ENCODE measurements at places on chromosomes 16 and 17.

GRCh38 chr17:63911657-63912100 is 621 bp upstream of the CSHL1 start:
- peak; percentile 41 for DNase-seq

DNA sequence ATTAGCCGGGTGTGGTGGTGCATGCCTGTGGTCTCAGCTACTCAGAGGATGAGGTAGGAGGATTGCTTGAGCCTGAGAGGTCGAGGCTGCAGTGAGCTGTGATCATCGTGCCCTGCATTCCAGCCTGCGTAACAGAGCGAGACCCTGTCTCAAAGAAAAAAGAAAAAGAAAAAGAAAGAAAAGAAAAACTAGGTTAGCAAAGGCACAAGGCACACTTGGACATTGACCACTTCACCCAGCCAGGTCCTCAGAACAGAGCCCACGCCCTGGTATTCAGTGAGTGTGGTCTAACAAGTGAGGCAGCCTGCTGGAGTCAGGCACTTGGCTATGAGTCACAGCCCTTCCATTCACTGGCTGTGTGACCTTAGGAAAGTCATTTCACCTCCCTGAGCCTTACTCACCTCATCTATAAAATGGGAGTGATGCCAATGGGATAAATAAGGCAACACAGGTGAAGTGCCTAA is 10.4 kb downstream of the MILR1 start:
- no peak for DNase-seq

DNA sequence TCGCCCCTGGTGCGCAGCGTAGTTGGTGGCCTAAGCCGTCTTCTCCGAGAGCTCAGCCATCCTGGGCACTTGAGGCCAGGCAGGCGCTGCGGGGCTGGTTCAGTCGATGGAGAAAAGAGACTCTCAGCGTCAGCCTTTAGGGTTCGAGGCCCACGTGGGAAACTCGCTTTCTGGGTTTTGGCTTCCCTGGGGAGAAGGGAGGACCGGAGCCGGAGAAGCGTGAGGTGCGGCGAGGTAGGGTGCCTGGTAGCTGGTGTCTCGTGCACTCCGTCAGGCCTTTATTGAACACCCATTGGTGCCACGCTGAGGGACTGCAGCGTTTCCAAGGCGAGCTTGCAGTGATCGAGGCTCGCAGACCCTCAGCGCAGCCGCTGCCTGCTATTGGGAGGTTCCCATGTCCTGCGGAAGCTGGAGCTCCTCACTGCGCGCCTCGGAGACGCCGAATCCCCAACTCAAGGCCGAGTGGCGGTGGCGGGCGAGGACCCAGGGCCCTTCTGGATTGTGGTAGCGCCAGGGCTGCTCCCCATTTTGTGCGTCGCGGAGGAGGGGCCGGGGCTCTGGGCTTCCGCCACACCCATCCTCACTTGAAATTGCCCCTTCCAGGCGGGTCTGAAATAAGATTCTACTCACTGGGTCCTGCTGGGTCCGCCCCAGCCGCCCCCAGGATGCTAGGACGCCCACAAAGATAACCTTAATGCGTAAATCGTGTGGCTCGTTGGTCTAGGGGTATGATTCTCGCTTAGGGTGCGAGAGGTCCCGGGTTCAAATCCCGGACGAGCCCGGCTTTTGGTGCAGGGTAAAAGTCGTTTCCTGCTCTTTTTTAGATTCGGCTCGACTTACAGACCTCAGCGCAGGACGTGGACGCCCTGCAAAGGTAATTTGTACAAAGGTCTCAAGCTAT is 1.2 kb downstream of the OR1F1 start:
- peak; percentile 32 for DNase-seq

- no peak for DNase-seq
These were observed 111.1 kb downstream of the PITPNC1 start for GRCh38 chr17:67488161-67488560.

DNA sequence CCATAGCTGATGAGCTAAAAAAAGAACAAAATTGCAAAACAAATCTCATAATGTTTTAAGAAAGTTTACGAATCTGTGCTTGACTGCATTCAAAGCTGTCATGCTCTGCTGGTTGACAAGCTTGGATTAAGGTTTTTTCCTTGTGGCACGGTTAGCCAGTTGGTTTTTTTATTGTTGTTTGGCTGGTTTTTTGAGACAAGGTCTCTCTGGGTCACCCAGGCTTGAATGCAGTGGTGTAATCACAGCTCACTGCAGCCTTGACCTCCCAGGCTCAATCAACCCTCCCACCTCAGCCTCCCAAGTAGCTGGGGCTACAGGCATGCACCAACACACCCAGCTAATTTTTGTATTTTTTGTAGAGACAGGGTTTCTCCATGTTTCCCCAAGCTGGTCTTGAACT is 45.7 kb downstream of the PHKB start:
- no peak for DNase-seq

DNA sequence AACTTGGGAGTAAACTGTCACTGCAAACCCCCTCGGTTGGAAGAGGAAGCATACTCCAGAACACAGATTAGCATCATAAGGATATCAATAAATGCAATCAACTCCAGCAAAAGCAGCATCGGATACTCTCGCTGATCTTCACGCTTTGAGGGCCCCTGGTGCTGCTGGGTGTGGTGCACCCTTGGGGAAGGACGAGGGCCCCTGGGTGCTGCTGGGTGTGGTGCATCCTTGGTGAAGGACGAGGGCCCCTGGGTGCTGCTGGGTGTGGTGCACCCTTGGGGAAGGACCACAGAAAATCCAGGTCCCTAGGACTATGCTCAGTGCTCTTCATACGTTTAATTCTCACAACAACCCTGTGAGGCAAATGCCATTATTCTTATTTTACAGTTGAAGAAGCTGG is 54.2 kb downstream of the VPS53 start:
- no peak for DNase-seq

GRCh38 chr17:3565143-3565542 is 7.5 kb upstream of the TRPV3 start:
- DNase-seq = no peak

- no peak for DNase-seq
These were observed 79.0 kb downstream of the CA10 start for GRCh38 chr17:52079496-52079895.

GRCh38 chr17:32859857-32860525 is 16.9 kb downstream of the MYO1D start:
- no peak for DNase-seq

DNA sequence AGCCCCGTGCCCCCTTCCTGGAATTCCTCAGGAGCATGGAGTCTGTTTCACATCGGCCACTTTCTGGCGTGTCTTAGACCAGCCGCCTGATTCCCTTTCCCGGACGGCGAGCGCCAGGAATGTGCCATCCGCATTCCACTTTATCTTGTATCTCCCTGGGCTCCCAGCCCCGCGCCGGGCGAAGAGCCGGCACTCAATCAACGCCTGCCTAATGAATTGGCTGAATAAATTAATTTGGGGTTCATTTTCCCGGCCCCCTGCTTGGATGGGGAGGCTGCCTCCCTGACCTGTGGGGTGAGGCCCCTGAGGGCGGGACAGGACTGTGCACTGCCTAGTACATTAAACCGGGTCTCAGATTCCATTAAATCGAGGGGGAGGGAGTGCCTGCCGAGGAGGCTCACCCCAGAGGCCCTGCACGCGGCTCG is 282.3 kb upstream of the TNRC6C start:
- DNase-seq = no peak

GRCh38 chr16:11016993-11017392 is 72.6 kb downstream of the CLEC16A start:
- no peak for DNase-seq

DNA sequence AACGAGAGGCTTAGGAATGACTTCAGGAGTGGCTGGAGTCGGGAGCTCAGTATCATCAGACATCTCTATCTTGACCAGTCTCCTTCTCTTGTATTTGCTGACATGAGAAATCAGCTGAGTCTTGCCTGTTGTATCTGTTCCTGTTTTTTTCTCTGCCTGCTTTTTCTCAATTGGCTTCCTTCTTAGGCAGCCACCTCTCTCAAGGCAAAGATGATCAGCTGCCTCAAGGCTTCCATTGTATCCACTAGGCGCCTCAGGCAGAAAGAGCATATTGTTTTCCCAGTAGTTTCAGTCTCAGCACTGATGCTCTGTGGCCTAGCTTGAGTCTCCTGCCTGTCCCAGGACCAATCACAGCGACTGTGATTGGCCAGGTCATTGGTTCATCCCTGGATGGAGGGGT is 306.2 kb downstream of the CPPED1 start:
- no peak for DNase-seq

DNA sequence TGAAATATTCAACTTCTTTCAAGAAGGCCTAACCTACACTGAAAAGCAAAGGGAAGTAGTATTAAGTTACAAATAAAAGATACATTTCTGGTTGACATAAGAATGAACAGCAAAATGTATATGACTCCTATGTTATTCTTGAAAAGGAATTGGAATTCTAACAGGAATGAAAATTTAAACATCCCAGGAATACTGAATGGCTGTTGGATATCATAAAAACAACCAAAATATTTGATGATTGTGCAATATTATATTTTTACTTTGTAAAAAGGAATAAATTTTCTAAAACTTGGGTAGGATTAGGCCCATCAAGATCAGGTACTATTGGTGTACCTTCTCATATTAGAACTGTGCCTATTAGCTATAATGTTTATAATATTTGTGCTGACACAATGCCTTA is 50.0 kb downstream of the CYB5B start:
- no peak for DNase-seq

DNA sequence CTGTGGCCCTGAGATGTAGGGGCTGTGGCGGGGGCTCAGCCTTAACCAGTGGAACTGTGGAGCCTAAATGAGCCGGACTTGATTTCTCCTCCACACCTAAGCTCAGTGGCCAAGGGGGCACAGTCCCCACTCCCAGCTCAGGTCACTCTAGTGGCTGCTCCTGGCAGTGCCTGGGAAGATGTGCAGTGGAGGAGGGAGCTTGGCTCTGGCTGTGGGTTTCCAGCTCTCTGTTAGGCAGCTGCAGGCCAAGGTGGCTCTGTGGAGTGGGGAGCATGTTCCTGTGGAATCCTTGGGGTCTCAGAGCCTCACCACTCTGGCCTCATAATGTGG is 76.3 kb downstream of the AMFR start:
- no peak for DNase-seq

DNA sequence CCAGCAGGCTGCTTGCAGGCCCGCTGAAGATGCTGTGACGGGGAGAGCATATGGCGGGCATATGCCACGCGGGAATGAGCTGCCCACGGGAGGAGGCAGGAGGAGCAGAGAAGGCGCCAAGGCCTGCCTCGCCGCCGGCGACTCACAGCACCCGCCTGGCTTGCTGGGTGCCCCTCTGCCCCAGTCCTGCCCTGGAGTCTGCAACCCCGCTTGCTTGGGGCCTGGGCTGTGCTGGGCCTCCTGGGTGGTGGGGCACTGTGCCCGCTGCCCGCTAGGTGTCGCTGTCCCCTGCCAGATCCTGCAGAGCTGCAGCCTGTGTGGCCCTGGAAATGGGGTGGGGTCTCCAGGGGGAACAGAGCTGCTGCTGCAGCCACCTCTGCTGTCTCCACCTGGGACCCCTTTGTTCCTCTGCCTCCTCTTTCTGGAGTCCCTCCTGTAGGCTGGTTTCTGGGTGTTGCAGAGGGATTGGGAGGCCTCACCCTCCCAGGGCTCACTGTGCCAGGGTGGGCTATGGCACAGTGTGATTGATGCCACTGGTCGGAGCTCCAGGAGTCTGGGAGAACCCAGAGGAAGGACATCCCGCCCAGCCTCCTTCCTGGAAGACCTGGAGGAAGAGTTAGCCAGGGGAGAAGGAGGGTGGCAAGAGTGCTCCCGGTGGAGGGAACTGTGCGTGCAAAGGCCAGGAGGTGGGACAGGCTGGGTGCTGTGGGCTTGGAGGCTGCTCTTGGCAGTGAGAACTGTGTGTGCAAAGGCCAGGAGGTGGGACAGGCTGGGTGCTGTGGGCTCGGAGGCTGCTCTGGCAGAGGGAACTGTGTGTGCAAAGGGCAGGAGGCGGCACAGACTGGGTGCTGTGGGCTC is 141.0 kb upstream of the CIBAR2 start:
- DNase-seq = peak; percentile 41

DNA sequence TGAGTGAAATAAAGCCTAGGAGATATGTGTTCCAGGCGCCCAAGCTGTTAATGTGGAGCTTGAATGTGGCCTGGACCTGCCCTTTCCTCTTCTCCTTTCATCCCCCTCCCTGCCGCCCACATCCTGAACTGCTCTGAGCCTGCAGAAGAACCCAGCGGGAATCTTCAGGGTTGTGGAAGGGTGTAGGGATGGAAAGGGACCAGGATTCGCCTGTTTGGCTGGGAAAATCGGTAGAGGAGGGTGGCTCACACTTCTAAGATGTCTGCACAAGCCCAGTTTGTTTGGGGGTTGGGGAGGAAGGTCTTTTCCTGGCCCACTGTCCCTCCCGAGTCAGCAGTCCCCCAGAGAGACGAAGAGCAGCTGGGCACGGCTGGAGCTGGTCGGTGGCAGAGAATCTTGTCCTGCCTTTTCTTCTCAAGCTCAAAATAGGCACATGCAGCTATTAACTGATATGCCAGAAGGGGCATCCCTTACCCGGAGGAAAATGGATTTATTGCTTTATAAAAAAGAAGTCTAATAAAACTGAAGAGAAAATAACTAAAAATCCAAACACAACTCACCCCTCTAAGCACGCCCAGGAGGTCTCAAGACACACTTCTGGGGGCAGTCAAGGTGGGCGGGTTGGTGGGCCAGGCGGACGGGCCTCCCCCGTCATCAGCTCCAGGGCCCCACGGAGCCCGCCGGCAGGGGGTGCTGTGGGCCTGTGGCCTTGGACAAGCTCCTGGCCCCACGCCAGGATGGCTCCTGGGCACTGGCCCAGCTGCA is 11.5 kb upstream of the PITPNA start:
- peak; percentile 51 for DNase-seq

GRCh38 chr17:214881-215331 is 33.5 kb upstream of the DOC2B start:
- no peak for DNase-seq

DNA sequence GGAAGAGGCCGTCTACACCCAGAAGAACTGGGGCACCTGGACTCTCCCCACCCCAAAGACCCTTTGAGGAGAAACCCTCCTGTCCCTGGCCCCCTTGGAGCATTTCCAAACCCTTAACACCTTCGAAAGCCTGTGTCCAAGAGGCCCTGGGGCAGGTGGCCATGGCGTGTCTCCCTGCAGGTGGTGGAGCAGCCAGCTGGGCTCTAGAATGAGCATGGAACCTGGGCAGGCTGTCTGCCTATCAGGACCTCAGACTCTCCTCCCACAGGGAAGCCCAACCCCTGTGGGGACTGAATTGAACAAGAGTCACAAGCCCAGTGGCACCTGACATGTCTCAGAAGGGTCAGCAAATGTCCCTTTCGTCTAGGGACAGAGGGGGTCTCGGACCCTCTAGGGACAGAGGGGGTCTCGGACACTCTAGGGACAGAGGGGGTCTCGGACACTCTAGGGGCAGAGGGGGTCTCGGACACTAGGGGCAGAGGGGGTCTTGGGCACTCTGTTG is 8.4 kb downstream of the CBX4 start:
- no peak for DNase-seq

- DNase-seq = no peak
These were observed 129.1 kb downstream of the MYO1D start for GRCh38 chr17:32747856-32748255.

GRCh38 chr17:3005696-3006095 is 57.7 kb downstream of the OR1D5 start:
- no peak for DNase-seq
